CD4-positive, alpha-beta T cell treated with Interleukin-6 for 4 hours (primary cell): ENCODE measurements at places on chromosomes 1 and 21.
A peak's percentile ranks its signal among the peaks of the same experiment; 100 is the strongest.

DNA sequence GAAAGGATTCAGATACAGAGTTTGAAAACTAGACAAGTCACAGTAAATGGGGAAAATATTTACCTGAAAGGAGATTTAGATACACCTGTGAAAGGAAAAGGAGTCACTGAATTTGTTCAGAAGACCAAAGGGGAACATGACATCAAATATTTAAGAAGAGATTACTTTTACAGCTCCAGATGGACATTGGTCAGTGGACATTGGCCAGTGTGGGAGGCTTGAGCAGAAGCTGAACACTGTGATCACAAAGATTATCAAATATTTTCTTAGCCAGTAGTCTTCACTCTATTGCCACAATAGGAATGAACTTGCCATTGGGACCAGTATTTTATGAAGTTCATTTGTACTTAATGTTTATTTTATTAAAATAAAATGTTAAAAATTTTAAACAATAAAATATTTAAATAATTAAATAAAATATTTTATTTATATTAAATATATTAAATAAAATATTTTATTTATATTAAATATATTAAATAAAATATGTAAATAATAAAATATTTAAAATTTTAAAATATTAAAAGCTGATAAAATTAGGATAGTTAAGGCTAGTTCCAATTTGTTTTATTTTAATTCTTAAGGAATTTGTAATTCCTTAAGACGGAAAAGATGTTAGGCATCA lies 94.3 kb downstream of the CCDC30 start:
- no peak for DNase-seq

GRCh38 chr1:237998581-237998980 lies 107.9 kb upstream of the ZP4 start:
- DNase-seq = no peak

DNA sequence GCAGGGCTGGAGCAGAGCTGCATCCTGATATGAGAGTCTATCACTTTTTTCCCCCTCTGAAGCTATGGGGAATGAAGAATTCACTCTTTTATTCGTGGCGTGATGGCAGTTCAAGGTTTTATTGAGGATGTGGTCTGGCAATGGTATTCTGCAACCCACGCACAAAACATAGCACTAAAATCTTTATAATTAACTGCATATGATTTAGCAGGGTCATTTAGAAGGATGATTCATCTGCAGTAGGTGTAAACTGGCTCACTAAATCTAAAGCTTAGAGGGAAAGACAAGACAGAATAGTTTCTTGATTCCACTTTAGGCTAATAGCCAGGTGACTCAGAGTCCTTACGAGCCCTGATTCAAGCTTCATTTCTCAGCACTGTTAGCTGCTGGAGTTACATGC lies 25.0 kb upstream of the CHRM3 start:
- no peak for DNase-seq

- DNase-seq = peak; percentile 69
Observed at GRCh38 chr1:89633248-89633799, 404 bp downstream of the LRRC8C start.

- DNase-seq = no peak
Observed at GRCh38 chr21:35611708-35612132, 448.6 kb downstream of the SETD4 start.

DNA sequence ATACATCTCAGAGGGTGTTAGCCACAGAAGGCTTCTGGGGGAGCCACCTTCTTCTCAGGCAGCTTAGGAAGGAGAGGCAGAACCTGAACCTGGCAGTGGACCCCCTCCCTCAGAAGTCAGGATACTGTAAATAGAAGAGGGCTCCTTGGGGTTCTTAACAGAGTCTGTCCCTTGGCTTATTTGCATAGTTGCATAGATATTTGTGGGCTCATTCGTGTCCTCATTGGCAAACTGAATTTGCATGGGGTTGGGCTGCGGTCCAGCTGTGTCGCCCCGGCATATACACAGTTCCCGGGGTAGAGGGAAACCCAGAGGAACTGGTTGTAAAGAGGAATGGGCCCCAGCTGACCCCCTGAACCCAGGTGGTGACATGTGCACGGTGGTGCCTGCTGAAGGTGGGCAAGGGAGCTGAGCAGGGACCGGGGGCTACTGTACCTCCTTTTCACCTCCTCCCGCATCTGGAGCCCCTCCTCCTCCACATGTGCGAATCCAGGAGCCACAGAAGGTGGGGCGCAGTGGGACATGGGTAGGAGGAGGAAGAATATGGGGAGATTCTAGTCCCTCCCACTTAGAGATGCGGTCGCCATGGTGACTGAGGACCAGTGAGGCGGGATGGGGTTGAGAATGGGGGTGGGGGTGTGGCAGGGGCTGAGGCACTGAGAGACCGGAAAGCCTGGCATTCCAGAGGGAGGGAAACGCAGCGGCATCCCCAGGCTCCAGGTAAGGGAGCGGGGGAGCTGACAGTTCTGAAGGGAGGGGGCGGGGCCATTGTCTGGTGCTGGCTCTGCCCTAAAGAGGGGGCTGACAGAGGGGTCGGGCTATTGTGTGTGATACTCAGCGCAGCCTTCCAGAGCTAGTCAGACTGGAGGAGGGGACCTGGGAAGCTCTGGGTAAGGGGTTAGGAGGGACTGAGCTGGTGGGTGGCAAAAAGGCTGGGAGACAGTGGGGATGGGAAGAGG lies 3.7 kb upstream of the SEMA4A start:
- DNase-seq = no peak

- no peak for DNase-seq
Observed at GRCh38 chr1:228830185-228830953, 95.1 kb downstream of the RHOU start.

DNA sequence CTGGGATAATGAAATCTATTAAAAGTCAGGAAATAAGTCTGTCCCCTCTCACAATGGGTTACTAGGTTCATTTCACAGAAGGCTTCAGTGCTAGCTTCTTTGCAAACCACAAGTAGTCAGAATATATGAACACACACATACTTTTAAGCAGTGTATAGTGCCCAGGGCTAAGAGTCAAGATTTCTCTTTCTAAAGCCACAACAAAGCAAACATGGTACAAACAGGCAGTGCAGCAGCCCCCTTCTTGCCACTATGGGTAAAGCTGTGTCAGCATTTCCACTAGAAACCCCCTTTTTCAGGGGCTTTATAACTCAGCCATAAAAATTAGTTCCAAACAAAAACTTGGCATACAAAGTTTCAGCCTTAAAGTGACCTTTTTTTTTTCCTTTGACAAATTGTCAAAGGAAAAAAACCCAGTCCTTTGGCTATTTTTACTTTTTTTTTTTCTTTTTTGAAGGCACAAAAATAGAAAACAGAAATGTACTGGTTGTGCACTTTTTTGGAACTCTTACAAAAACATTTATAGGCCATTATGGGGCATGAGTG lies 315.4 kb downstream of the LMO4 start:
- no peak for DNase-seq

DNA sequence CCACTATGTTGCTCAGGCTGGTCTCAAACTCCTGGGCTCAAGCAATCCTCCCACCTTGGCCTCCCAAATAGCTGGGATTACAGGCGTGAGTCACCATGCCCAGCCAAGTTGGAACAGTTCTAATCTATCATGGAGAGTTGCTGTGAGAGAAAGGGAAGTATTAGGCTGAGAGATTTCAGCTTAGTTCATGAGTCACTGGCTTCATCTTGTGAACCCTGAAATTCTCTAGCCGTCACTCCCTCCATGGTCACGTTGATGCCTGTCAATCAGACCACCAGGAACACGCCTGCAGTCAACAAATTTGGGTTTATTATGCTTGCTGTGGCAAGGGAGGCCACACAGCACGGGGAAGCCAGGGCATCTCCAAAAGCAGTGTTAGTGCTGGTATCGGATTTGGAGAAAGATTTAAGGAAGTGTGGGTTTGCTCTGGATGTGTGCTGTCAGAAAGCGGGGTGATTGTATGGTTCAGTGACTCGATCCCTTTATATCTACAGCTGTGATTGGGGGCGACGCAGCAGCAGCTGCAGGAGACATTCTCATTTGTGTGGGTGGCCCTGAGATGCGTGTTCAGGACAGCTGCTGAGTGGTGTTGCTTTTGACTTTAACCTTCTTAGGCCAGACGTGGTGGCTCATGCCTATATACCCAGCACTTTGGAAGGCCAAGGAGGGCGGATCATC lies 18.7 kb downstream of the UQCRHL start:
- DNase-seq = no peak

DNA sequence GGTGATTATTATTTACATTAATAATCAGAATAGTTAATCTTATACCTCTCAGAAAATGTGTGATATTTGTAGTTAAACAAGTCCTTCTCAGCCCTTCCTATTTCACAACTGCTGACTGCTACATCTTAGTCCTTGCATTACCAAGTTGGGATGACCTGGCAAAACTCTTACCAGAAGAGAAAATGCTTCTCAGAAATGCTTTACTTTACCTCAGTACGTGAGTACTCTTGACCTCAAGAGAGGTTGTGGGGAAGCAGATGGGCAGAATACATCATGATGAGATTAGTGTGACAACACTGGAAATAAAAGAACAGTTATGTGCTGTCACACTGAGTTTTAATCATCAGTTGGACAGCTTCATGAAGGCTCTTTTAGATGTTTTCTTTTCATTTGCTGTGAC lies 16.2 kb downstream of the CFAP126 start:
- DNase-seq = no peak

DNA sequence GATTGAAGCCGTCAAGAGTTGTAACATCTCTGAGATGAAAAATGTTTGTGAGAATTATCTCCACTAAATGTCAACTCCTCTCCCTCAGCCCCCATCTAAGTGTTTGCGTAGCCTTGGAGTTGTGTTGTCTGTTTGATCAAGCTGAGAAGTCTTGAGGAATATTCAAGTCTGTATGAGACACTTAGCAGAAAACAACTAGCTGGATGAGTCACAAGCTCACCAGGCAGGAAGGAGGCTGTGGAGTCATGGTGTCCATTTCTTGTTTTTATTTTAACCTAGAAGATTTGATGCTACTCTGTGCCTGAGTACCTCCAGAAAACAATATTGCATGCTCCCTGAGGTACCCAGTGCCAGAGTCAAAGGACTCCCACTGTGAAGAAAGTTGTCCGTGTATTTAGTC lies 211.6 kb upstream of the PLXNA2 start:
- DNase-seq = no peak

- peak; percentile 55 for DNase-seq
Observed at GRCh38 chr1:234605983-234606783, 3.8 kb downstream of the IRF2BP2 start.

DNA sequence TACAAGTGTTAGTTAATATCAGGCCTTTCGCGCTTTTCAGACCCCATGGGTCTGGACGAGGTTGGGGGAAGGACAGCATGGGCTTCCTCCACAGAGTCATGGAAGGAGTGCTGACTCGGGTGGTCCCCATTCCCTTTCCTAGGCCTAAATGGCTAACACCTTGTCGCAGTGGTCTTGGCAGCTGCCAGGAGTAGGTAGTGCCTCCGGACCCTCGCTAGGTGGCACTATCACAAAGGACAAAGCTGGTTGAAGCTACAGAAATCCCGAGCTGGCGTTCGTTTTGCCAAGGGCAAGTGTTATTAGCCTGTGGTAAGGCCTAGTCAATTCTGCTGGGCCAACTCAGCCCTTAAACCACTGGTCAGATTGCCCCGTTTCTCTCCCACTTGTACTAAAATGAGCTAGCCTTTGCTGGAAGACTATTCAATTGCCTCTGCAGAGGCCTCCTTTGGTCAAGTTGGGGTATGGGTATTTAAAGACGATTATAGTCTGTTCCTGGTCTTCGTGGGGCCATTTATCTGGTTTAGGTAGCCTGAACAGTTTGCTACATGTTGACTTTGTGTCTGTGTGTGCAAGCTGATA lies 1.1 kb upstream of the UBE2Q1 start:
- peak; percentile 85 for DNase-seq

- no peak for DNase-seq
Observed at GRCh38 chr1:197307551-197307950, 39.5 kb downstream of the CRB1 start.

GRCh38 chr1:54973205-54973921 lies 7.1 kb upstream of the TMEM61 start:
- no peak for DNase-seq
